Renal cortex interstitium (tissue), 15 donors: ENCODE measurements at places on chromosomes 2 and 18.

GRCh38 chr2:68806511-68807109 is 64.6 kb downstream of the BMP10 start:
- DNase-seq = no peak

DNA sequence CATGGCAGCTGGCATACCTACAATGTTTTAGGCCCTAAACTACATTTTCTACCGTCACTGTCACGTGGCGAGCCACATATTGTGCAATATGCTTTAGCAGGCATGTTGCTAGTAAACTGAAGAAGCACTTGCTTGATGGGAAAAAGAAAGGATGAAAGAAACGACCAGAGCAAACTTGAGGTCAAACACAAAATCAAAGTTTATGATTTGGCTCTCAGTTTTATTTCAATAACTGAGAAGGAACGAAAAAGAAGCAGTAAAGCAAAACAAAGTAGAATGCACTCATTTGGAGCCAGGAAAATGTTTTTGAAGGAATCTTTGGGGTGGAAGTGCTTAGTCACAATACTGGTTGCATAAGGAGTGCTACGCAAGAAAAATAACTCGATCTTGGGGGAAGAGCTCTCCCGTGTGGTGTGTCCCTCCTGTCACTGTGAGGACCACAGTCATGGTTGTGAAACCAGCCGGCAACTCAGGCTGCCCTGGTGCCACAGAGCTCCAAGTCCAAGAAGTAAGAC is 349.8 kb downstream of the RBM43 start:
- DNase-seq = no peak

GRCh38 chr2:33316328-33316727 is 160.1 kb upstream of the RASGRP3 start:
- DNase-seq = no peak

GRCh38 chr2:150088538-150088937 is 398.9 kb downstream of the RND3 start:
- DNase-seq = no peak

- no peak for DNase-seq
Observed at GRCh38 chr2:201942531-201942930, 91.1 kb upstream of the FZD7 start.

- no peak for DNase-seq
Observed at GRCh38 chr2:223735659-223736244, 101.6 kb downstream of the AP1S3 start.

DNA sequence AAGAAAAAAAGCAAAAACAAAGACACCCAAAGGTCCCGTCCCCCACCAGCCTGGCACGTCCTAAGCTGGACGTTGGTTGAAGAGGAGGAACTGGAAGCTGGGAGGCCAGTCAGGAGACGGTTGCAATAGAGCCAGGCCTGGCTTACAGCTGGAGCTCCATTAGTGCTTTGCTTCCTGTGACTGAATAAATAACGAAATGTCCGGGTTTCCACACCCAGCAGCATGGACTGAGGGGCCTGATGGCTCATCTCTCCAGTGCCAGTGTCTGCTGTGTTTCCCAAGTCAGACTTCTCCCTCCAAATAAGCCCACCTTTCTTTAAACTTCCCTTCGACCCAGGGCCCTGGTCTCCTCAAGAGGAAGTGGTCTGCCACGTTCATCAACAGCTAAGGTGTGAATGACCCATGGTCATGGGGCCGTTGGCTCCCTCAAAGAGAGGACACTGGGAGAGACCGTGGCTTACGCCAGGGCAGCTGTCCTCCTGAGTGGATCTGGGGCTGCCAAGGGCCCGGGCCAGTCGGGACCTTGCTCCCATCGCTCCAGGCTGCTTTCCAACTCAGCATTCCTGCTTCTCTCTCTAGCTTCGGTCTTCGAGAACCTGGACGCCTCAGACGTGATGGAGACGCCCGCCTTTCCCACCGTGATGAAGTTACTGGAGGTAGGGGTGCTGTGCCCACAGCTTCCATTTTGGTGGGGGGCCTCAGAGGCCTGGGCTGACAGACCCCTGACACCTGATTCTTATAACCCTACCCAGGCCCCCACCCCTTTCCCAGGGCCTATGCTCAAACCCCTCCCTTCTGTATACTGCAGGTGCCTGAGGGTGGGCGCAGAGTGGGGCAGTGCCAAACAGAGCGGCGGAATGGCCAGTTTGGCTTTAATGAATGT is 44.9 kb downstream of the MYO7B start:
- DNase-seq = no peak

- no peak for DNase-seq
Observed at GRCh38 chr2:8860239-8860638, 22.8 kb upstream of the KIDINS220 start.

DNA sequence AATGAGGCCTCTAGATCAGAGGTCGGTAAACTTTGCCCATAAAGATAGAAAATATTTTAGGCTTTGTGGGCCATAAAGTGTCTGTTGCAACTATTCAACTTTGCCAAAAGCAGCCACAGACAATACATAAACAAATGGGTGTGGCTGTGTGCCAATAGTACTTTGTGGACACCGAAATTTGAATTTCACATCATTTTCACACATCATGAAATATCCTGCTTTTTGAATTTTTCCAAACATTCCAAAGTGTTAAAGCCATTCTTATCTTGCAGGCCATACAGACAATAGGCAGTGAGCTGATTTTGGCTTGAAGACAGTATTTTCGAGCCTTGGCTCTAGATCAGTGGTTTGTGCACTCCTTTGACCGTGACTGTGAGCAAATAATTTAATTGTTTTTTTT is 51.1 kb upstream of the EPC2 start:
- DNase-seq = no peak

GRCh38 chr2:216545359-216545758 is 46.7 kb downstream of the RPL37A start:
- no peak for DNase-seq

DNA sequence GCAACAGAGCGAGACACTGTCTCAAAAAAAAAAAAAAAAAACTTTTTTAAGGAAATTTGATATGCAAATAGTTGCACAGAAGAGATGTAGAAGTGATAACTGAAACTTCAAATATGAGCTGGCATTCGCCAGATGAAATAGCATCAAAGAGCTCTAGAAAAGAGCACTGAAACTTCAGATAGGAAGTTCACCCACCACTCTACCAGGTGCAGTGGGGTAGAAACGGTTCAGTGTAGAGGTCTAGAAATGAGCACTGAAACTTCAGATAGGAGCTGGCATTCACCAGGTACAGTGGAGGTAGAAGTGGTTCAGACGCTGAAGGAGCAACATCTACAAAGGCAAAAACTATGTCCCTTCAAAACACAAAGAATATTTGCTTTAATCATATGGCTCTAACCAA is 9.0 kb upstream of the ONECUT2 start:
- DNase-seq = no peak

GRCh38 chr18:23553887-23554286 is 32.4 kb downstream of the NPC1 start:
- no peak for DNase-seq
